Epithelial cell of prostate (primary cell): ENCODE measurements at places on chromosomes 7 and 10.

GRCh38 chr10:93595378-93596161 lies 5.5 kb downstream of the RBP4 start:
- DNase-seq: no peak

DNA sequence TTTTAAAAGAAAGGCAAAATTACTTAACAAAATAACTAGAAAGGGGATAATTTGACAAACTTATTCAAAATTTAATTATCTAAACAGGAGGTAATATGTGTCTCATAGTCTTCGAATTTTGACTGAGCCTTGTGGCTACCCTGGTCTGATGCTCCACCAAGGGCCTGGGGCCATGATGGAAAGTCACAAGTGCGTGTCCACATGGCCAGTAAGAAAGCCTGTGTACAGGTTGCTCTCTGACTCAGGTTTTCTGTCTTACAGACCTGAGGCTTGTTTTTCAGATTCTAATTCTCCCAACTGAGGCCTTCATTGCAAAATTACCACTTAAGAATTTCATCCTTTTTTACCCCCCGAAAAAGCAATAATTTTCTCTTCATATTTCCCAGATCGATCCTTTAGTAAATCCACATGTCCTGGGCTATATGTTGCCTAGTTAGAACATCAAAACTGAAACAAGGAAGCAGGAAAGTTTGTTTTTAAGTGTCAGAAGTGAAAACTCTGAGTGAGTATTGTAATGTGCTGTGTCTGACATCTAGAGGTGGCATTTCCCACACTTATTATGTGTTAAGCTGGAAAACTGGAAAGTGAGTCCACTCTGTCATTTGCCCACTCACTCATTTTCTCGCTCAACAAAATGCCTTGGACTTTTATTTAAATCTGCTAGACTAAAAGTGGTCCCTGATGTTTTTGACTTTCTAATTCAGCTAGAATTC lies 10.0 kb downstream of the CYP3A43 start:
- DNase-seq: no peak

DNA sequence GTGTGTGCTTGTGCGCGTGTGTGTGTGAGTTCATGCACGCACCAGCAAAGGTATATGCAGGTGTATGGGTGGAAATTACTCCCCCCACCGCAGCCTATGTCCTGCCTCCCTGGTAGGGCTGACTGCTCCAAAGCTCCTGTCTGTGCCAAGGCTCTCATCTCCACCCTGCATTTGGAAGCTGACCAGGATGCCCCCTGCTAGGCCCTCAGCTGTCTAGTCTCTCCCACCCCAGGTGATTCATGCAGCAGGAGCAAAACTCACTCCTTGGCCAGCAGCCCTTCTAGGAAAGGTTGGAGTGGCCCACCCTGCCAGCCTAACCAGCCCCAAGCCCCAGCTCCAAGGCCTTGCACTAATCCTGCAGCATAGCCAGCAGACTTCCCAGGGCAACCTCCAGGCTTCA lies 148.4 kb downstream of the GRID1 start:
- DNase-seq: no peak

DNA sequence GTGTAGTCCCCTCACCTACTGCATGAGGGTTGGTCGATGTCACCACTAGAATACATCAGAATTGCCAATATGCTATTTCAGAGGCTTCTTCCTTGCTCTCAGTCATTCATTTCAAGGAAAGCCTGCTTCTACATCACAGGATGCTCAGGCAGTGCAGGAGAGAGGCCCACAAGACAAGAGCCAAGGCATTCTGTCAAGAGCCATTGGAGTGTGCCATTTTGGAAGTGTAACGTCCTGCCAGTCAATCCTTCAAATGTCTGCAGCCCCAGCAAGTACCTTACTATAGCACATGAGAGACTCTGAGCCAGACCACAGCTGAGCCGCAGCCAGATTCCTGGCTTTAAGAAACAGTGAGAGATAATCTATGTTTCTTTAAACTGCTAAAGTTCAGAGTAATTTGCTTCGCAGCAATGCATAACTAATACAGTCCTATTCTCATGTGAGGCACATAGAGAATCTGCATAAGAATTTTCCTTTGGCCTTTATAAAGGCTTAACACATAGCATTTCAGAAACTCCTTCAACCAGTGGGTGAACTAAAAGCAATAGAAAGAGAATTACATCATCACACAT lies 166.5 kb upstream of the GNAI1 start:
- no peak for DNase-seq

DNA sequence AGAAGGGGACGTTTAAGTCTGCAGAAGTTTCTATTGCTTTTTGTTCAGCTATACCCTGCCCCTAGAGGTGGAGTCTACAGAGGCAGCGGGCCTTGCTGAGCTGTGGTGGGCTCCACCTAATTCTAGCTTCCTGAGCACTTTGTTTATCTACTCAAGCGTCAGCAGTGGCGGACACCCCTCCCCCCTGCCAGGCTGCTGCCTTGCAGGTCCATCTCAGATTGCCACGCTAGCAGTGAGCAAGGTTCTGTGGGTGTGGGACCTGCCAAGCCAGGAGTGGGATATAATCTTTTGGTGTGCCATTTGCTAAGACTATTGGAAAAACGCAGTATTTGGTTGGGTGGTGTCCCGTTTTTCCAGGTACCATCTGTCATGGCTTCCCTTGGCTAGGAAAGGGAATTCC lies 147.3 kb upstream of the PRPS1L1 start:
- DNase-seq: no peak

- no peak for DNase-seq
Measured at GRCh38 chr7:22443370-22444180, 56.4 kb downstream of the STEAP1B start.

- no peak for DNase-seq
Measured at GRCh38 chr7:55019191-55019690, 424 bp downstream of the EGFR start.

GRCh38 chr10:7519351-7519750 lies 108.5 kb upstream of the SFMBT2 start:
- peak; percentile 14 for DNase-seq

DNA sequence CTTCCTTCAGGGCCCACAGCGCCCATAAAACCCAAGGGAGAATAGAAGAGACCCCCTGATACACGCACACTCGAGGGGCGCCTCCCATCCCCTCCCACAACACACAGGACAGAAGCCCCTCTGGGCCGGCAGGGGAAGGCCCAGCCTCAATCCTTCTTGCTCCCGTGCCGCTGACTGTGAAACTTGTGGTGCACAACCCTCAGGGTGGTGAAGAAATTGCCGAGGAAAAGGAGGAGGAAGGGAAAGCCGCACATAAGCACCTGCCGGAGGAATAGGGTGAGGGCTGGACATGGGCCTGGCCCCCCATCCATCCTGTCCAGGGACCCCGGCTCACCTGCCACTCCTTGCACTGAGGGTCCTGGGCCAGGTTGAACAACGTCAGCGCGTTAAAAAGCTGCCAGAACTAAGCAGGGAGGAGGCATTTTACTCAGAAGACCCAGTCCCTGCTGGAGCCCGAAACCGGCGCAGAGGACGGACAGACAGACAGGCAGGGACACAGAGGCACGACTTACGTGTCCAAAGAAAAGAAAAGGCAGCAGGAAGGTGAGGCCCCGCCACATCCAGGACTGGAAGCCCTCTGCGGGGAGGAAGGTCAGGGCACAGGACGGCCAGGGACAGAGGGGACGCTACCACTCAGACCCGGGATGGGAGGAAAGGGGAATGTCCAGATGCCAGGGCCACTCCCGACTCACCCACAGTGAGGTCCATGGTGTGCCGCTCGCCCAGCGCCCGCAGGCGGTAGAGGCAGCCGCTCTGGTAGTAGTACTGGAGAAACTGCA lies 7.2 kb downstream of the TMEM120A start:
- no peak for DNase-seq

DNA sequence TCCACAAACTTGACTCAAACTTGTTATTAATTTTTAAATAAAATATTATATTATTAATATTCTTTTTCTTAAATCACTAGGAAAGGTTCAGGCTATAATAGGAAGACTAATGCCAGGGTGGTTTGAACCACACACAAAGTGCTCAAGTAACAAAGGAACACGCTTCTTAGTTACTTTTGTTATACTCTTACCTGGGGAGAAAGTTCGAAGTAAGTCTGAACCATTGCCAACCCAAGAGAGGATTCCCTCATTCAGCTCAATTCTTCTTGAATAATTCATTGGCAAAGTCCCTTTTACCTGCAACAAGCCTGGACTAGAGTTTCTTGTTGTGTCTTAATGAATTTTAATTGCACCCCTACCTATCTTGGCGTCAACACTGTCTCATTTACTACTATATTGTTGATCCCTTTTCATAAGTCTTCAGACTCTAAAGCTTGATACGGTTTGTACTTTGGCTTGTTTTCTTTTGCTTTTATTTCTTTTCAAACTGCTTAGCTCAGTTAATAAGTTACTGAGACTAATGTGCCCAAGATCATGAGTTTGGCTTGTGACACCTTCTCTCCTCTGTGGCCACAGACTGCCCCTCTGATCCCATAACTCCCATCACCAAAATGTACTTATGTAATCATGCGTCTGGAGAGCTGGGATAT lies 10.2 kb upstream of the C10orf67 start:
- no peak for DNase-seq

DNA sequence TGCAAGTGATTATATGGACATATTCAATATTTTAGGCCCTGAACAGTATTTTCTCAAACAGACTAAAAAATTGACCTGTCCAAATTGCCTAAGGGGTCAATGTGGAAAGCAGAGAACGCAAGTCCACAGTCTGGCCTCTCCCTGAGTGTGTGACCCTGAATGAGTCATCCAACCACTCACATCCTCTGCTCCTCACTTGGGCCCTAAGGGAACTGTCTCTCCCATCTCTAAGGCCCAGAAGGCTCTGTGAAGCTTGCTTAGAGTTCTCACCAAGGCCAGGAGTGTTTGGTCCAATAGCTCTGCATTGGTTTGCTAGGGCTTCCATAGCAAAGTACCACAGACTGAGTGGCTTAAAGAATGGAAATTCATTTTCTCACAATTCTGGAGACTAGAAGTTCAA lies 155.1 kb downstream of the LSM5 start:
- DNase-seq: peak; percentile 14

DNA sequence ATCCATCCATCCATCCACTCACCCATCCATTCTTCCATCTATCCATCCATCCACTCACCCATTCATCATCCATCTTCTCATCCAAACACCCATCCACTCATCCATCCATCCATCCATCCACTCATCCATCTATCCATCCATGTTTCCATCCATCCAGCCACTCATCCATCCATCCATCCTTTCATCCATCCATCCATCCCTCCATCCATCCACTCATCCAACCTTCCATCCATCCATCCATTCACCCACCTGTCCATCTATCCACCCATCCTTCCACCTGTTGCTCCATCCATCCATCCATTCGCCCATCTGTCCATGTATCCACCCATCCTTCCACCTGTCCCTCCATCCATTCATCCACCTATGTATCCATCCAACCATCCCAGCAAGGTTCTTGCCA lies 378.4 kb upstream of the PFKP start:
- DNase-seq: no peak

DNA sequence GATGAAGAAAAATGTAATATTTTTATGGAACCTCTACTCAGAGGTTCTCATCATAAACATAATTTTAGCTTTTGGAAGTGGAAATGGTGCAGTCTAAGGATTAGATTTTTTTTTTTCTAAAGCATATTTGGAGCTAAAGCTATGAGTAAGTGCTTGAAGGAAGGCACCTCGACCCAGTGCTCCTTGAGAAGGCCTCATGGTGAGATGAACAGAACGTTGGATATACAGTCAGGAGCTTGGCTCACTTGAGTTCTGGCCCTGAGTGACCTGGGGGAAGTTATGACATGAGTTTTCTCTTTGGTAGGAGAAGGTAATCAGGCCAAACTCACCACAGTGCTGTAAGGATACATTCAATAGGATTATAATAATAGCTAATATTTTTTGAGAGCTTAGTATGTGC lies 163.3 kb downstream of the JCAD start:
- no peak for DNase-seq

DNA sequence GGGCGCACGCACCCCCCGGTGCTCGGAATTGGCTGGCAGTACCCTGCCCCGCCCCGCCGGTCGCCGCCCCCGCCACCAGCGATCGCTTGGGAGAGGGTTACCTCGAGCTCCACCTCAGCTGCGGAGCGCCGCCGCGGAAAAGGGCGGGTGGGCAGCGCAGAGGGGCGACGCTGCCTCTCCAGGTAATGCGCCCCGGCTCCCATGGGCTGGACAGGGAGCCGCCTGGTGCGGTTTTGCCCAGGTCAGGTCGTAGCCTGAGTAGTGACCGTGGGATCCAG lies 1.3 kb downstream of the PFKFB3 start:
- DNase-seq: no peak

- DNase-seq: no peak
Measured at GRCh38 chr7:78345979-78346378, 547.4 kb downstream of the PHTF2 start.

DNA sequence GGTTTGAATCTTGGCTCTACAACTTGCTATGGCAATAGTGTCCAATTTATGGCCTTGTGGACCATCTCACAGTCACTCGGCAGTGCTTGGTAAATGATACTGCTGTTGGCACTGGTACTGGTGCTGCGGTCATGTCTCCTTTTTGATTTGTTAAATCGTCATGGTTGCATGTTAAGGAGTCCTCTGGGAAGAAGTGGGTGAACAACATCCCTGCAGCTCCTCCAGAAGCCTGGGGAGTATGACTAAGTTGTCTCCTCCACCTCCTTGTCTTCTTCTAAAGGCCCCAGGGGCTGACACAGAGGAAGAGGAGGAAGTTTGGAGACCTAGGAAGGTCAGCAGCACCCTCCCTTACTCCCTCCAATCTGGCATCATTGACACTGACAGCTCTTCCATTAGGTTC lies 8.5 kb downstream of the ITPRIP start:
- DNase-seq: no peak

GRCh38 chr7:3289996-3290395 lies 11.1 kb upstream of the SDK1 start:
- no peak for DNase-seq
